ENCODE measurements at places on chromosomes 6 and 20.

DNA sequence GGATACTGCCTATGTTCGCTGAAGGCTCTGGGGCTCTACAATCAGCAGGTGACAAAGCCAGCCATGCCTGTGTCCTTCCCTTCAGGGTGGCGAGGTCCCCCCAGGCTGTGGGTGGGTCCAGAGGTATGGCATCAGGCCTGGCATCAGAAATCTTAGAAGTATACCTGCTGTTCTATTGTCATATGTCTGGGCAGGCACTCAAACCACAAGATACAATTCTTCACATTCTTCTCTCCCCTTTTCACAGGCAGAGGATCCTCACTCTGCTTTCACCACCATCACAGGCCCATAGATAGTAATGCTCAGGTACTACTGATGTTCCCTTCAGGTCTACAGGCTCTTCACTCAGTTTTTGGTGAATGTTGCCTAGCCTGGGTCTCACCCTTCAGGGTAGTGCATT is 1180.0 kb upstream of the CITED2 start:
- no peak for DNase-seq

DNA sequence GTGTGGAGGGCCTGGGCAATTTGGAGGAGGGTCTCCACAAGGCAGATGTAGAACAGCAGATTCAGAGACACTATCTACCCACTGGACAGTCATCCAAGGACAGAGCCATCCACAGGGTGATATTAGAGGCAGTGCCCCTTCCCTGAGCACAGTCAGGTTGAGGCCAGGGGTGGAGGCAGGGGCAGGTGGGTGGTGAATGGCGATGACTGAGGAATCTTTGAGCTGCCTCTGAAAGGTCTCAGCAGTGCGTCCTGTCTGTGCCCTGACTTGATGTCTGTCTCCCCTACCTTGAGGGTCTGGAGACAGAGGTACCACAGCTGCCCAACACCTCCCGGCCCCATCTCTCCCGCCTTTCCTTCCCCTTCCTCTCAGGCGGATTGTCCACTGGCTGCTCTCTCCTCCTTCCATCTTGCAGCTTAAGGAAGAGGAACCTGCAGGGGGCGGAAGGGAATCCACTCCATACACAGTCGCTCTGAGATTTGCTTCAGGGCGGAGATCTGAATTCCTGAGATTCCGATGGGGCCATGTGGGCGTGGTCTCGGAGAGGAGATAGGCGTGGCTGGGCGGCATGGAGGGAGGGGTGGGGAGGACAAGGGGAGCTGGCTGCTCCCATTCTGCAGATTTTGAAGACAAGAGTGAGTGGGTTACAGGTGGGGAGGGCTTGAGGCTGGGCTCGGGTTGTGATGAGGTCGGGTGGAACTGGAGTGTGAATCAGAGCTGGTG is 1.7 kb downstream of the MUCL3 start:
- no peak for DNase-seq

GRCh38 chr20:22520381-22520780 is 64.0 kb downstream of the FOXA2 start:
- no peak for DNase-seq

DNA sequence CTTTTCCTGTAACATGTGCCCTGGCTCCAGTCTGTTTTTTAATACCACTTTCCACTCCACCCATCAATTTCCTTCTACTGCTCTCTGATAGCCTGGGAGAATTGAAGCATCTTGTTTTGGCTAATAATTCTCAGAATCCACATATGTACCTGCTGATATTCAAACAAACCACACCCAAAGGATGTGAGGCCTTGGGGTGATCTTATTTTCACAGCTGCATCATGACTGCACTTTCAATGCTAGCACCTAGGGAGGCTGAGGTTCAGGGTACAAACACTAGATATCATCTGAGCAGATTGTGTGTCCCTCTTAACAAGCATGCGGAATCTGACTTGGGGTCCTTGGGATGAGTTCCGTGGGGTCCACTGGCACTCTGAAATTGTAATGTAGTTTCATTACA is 12.7 kb downstream of the FNDC1 start:
- no peak for DNase-seq

GRCh38 chr6:34695729-34696188 is 808 bp downstream of the ILRUN start:
- DNase-seq: no peak

- no peak for DNase-seq
Observed at GRCh38 chr20:33097001-33097400, 17.6 kb downstream of the BPIFB4 start.

- no peak for DNase-seq
Observed at GRCh38 chr6:12637960-12638641, 78.5 kb upstream of the PHACTR1 start.

DNA sequence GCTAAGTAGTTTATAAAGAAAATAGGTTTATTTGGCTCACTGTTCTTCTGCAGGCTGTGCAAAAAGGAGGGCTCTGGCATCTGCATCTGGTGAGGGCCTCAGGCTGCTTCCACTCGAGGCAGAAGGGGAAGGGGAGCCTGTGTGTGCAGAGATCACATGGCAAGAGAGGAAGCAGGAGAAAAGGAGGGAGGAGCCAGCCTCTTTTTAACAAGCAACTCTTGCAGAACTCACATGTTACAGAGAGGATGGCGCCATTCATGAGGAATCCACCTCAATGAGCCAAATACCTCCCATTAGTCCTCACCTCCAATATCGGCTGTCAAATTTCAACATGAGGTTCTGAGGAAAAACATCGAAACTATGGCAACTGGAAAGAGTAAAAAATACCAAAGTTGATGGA is 666.6 kb upstream of the SLC35B3 start:
- DNase-seq: no peak

DNA sequence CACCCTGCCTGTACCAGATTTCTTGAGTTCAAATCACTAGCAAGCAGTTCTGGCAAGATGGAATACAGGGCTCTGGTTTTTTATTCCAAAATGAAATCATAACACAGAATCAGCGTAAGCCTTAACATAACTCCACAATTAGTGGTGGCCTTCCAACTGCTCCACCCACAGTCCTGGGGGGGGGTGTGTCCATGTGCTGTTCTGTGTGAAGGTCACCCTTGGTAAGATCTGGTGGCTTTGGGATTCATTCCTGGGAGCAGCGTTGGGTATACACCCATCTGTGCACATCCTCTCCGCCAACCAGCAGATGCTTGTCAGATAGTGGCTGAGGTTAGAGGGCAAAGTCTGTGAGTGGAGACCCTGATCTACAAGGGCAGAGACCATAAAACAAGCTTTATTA is 49.9 kb upstream of the CD83 start:
- no peak for DNase-seq

DNA sequence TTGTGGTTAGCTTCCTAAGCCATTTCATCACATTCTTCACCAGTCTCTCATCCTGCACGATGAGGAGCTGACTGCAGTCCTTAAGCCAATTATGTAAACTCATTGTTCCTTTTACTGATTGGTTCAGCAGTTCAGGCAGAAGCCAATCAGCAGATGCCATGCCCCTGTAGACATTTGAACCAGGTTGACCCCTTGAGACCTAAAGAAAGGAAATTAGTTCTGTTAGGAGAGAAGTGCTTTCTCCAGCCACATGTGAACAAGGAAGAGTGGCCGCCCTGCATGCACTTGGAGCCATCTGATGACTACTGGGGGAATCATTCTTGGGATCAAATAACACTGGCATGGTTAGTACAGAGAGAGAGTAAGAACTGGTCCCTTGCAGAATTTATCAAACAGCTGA is 535.2 kb upstream of the ID4 start:
- no peak for DNase-seq

DNA sequence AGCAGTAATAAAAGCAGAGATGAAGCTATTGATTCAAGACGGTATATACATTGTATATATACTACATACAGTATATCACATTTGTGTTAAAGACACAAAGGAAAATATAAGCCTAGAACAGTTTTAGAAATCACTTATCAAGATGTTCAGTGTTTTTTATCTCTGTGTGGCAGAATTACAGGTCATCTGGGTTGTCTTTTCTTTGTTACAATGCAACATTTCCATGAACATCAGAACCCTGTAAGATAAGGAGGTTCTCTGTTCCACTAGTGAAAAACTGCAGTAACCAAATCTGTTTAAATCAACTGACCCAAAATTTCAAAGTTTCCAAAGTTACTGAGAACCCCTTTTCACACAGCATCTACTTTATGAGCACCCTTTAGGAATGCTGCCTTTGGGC is 42.2 kb downstream of the B4GALT5 start:
- DNase-seq: no peak

DNA sequence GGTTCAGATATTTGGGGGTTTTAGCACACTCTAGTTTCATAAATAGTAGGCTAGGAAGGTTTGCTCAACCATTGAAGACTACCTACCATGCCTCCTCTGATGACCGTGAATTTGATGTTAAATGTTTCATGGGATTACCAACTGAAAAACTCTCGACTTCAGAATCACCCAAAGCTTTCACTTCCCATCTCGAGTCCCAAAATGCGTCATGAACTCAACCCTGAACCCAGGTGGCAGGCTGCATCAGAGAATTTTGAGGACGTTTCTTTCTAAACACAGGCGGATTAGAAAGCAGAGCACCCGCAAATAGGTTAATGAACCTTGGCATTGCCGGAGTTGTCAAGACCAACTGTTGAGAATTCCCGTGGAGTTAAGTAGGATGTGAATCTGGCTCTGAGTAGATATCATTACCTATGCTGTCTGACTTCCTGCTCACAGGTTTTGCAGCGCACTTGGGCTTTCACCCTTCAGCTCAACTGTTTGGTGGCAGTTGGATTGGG is 98.4 kb upstream of the ADTRP start:
- DNase-seq: no peak
